BJ (cell line): ENCODE measurements at places on chromosomes 4 and X. TPM values are rescaled to one million over a fixed set of nuclear protein-coding genes. Genes with fewer than 3 reads are reported as not detected.

The EDA gene
- polyA plus RNA-seq = 0.06 and 0.09 TPM in 2 replicates

The FGG gene
- not detected in 2 replicates for polyA plus RNA-seq

The BGN gene
- polyA plus RNA-seq = 284 and 487 TPM in 2 replicates

The TMPRSS11F gene
- not detected in 2 replicates for polyA plus RNA-seq

The GPAT3 gene
- polyA plus RNA-seq = 0.37 and 0.58 TPM in 2 replicates
